ENCODE measurements at places on chromosomes 16 and 17.

GRCh38 chr16:9148374-9149015 is 57.1 kb downstream of the HAPSTR1 start:
- no peak for DNase-seq

DNA sequence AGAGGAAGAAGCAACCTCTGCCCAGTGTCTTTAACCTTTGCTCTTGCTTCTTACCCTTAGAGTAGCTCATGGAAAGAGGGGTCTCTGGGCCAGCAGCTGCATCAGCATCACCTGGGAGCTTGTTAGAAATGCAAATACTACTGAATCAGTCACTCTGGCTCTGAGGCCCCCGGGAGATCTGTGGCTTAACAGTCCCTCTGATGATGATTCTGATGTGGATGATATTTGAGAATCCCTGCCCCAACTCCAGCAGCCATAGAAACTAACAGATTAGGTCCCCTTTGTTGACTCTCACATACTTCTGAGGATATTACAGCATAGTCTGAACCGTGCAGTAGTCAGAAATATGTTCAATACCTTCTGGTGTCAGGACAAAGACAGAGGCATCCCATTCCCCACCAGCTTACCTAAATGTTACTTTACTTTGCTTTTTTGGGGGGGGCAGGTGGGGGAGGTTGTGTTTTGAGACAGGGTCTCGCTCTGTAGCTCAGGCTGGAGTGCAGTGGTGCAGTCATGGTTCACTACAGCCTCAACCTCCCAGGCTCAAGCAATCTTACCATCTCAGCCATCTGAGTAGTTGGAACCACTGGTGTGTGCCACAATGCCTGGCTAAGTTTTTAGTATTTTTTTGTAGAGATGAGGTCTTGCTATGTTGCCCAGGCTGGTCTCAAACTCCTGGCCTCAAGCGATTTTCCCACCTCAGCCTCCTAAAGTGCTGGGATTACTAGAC is 220.1 kb downstream of the CCDC182 start:
- DNase-seq, result no peak

DNA sequence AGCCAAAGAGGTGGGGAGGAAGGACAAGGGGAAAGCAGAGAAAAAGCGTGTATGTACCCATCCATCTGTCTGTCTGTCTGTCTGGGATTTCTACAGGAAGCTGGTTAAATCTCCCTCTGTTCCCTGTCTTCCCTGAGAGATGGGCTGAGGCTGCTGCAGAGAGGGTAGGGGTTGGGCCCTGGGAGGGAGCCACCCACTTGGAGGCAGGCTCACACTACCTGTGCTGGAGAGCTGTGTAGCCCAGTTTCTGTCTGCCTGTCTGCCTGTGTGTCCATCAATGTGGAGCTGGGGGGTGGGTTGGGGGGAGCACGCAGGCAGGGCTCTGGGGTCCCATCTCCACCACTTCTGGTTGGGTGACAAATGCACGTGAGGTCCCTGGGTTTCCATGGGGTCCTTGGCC is 18.6 kb upstream of the C17orf113 start:
- no peak for DNase-seq

- no peak for DNase-seq
These were observed 27.4 kb upstream of the CAPNS2 start for GRCh38 chr16:55539049-55539448.

DNA sequence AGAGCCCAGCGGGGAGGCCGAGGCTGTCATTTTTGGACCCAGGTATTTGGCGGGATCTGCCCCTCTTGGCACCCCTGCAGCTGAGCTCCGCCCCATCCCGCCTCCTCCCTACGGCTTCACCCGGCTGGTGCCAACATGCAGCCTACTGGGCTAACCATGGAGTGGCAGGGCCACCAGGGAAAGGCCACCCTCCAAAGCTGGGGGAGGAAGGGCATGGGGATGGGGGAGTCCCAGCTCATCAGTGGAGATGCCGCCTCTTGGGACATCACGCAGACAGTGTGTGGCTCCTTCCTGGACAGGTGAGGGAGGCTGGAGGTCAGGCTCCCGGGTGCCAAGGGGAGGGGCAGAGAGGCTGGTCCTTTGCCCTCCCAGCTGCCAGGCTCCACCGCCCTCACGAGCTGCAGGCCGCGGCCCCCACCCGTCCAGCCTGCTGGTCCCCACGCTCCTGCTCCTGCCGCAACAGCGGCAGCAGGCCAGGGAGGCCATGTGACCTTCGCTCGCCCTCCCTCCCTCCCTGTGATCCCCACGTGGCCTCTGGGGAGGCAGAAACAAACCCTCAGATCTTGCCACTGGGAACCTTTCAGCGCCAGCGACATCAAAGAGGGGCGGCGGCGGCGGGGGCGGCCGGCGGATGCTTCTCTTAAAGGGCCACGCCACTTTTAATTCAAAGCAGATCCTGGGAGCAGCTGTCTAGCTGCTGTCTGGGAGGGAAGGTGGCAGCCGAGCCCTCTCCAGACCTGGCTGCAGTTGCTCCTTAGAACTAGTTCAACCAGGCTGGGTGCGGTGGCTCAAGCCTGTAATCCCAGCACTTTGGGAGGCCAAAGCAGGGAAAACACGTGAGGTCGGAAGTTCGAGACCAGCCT is 6.8 kb upstream of the NOTUM start:
- peak; percentile 86 for DNase-seq

DNA sequence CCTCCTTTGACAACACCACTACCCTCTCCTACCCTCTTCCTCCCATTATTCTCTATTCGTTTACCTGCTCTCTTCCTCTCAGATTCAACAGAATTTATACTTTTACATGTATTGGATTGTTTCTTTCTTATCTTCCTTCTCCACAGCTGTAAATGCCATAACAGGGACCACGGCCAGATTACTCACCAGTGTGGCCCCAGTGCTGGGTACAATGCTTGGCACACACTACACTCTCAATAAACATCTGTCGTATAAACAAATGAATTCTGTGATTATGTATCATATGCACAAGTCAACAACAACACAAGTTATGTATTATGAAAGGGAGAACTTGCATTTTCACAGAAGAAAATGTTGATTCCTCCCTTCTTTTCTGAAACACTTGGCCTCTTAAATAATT is 20.0 kb downstream of the AARSD1 start:
- DNase-seq, result no peak

DNA sequence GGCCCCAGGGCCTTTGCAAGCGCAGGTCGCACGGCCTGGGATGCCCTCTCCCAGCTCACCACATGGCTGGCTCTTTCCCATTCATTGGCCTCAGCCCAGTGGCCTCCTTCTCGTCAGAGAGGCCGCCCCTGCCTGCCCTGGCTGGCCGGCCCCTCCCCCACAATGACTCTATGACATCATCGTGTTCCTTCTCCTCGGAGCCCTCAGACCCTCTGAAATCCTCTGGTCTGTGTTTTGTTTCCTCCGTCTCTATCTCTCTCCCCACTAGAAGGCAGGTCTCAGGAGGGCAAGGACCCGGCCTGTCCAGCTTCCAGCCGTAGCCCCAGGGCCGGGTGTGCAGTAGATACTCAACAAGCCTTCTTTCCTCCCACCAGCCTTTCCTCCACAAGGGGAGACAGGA is 164.8 kb upstream of the FOXF1 start:
- DNase-seq, result no peak

DNA sequence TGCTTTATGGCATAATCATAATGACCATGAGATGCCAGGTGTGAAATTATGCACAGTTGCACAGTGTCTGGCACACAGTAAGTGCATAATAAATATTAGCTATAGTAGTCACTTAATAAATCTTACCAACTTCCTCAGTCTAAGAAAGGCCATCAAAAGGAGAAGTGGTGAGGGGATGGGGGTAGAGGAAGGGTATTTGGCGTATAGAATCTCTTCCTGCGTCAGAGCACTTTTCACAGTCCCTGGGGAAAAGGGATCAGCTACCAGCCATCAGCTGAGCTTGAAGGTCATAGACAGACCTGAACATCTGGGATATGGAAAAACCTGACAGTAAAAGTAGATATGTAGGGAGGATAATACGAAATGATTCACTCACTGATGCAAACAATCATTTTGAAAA is 5.8 kb downstream of the CRHR1 start:
- no peak for DNase-seq

DNA sequence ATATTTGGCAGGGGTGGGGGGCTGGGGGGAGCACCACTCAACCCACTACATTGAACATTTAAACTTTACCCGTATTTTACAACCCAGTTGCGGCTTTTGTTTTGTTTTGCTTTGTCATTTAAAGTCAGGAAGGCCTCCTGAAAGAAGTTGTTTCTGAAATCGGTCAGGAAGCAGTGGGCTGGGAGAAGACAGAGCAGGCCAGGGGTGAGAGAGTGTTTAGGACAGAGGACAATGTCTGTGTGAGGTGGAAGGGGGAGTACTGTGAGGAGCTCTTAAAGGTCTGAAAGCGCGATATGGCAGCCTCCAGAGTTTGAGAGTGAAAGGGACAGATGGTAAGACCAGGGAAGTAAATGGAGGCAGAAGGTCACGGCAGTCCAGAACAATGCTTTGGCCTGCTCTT is 6.1 kb upstream of the WFIKKN2 start:
- no peak for DNase-seq

GRCh38 chr16:79790854-79791253 is 190.3 kb upstream of the MAF start:
- no peak for DNase-seq

GRCh38 chr16:54236773-54237172 is 49.8 kb downstream of the IRX3 start:
- no peak for DNase-seq

GRCh38 chr16:8278031-8278580 is 312.2 kb downstream of the TMEM114 start:
- no peak for DNase-seq

- no peak for DNase-seq
These were observed 66.0 kb downstream of the SMPD3 start for GRCh38 chr16:68382296-68382718.

DNA sequence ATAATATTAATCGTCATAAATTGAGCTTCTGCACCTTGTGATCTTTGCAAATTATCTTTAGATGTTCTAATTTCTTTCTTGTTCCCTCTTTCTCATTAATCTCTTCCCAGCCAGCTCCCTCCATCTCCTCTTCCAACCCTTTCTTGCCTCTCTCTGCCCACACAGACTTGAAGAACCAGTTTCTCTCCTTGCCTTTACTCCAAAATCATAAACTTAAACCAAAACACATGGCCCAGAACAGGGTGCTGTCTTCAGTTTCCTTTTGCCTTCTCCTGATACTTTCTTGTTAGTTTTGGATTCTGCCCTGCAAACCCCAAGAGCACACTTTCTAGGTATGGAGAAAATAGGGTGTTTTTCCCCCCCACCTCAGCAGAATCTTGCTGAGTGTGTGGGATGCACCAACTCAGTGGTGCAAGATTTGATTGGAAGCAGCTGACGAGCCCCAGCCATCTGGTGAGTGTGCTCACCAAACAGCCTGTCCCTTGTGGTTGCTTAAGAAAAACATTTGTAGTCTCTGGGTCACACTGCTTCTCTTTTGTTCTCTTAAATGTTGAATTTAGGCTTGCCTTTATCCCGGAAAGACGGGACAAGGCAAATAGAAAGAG is 175.8 kb upstream of the MAF start:
- DNase-seq, result no peak

- no peak for DNase-seq
These were observed 1410.9 kb upstream of the CDH8 start for GRCh38 chr16:63447121-63447520.

- peak; percentile 35 for DNase-seq
These were observed 15.4 kb upstream of the KATNB1 start for GRCh38 chr16:57720142-57720575.

DNA sequence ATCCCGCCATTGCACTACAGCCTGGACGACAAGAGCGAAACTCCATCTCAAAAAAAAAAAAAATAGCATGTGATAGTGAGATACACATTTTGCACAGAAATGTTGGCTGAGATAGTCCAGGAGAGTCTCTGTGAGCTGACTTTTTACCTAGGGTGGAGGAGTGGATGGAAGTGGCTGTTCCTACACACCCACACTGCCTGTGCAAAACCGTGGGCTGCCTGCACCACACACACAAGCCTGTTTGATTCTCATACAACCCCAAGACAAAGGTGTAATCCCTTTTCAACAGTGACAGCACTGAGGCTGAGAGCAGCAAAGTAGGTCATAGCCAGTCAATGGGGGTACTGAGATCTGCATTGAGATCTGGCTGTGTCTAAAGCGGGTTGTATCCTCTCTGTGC is 86.8 kb downstream of the MARF1 start:
- no peak for DNase-seq

DNA sequence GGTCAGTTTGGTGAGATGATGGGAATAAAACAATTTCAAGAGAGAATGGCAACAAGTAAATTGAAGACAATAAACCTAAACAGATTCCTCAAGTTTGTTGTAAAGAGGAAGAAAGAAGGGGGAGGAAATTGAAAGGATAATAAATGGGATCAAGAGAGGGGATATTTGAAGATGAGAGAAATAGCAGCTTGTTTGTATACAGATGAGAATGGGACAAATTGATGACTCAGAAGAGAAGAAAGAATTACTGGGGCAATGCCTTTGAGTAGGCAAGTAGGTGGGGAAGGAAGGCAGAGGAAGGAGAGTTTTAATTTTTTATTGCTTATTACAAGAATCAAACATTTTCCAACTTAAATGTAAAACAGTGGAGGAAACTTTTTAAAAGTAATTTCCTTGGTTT is 98.3 kb downstream of the CHD9 start:
- DNase-seq, result no peak

- no peak for DNase-seq
These were observed 3.4 kb downstream of the CA7 start for GRCh38 chr16:66847533-66848067.

GRCh38 chr17:20063665-20064648 is 54.8 kb downstream of the SPECC1 start:
- peak; percentile 71 for DNase-seq

GRCh38 chr16:25045696-25046381 is 30.7 kb upstream of the ARHGAP17 start:
- DNase-seq, result no peak

GRCh38 chr17:33561569-33562334 is 268.7 kb upstream of the ASIC2 start:
- DNase-seq, result no peak

DNA sequence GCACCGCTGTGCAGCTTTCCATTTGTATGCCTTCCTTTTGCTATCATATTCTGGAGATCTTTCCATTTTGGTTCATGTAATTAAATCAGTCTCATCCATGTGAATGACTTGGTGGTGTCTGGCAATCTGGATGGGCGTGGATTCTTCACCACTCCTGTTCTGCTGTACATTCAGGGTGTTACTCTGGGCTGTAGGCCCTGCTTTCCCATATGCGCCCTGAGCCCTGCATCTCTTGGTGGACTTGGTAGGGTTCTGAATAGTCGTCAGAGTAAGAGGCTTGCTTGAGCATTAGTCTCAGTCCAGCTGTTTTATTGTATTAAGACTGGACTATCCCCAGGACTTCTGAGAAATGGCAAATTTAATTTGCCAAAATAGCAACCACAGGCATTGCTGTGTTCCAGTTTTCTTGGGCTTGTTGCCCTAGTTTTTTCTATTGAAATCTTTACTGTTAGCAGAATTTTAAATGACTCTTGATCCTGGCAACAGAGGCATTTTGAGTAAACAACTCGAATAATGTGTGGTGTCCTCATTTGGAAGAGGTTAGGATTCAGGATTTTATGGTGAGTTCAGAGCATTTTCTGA is 14.9 kb downstream of the BANP start:
- DNase-seq, result peak; percentile 54
